GM10248 (cell line): ENCODE measurements at places on chromosomes 16 and 17.
A peak's percentile ranks its signal among the peaks of the same experiment; 100 is the strongest.

- no peak for DNase-seq
Measured at GRCh38 chr17:67386965-67387551, 10.0 kb downstream of the PITPNC1 start.

DNA sequence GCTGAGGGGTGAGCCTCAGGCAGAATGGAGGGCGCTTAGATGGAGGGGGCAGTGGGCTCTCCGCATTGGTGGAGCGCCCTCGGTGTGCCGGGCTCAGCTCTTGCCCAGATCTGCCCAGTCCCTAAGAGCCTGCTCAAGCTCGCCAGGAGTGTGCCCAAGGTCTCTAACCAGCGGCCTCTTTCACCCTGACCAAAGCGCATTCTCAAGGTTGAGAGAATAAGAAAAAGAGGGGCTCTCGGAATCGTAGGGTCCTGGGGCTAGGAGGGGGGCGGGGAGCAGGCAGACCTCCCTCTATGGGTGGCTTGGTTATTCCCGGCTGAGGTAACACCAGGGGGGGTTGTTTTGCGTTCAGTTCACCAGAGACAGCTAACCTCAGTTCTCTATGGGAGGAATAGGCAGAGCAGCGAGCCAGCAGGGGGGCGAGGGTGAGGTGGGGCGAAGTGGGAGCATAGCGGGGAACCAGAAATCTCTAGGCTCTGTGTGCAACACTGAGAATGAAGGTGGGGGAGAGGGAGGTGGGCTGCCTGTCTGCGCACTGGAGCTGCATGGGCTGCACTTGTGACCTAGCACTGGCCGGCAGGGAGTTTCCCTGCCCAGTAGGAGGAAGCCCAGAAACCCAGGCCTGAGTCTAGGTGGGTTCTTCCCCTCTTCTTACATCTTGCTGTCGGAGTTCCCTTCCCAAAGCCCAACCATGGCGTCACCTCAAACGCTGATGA lies 3.0 kb downstream of the TMEM132E start:
- no peak for DNase-seq

DNA sequence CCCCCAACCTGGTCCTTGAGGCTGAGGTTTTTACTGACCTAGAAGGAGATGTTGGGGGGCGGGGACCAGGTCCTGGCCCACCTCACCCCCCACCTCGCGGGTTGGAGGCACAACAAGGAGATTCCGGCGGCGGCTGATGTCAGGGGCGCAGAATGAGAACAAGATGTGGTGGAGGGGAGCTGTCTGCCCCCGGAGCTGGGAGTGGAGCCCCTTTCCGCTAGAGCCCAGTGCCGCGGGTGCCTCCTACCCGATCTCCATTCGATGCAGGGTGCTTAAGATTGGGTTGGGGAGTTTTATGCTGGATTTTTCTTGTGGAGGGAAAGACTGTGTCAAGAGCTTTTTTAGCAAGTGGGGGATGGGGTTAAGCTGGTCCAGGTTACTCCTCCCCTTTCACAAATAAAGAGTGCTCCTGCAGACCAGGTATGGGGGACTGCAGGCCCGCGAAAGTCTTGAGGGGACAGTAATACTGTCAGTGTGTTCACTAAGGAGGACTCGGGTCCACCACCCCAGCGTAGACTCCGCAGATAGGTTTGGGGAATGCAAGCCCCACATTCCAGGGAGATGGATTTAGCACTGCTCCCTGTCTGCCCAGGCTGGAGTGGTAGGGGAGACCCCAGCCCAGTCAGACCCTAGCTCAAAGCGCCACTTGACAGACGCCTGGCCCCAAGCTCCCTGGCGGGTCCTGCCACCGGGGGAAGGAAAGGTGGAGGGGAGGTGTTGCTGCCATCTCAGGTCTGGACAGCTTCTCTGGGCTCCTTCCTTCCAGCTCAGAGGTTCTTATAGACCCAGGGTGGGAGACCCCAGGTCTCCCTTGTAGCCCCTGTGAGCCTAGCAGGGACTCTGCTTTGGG lies 2.0 kb downstream of the CACNA1G start:
- DNase-seq, result no peak

DNA sequence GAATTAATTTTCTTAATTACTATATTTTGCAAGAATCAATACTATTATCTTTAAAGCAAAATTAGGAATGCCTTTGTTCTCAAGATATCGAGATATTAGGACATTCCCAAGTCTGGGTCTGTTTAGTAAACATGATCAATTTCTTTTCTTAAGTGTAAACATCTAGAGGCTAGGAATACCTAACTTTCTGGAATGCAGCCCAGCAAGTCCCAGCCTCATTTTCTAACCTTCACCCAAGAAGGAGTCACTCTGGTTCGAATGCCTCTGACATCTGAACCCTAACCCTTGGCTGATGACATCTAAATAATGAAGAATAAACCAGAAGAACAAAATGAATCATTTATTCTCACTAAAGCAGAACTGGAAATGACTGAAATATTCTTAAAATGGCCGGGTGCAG lies 297.5 kb upstream of the IRX3 start:
- no peak for DNase-seq

DNA sequence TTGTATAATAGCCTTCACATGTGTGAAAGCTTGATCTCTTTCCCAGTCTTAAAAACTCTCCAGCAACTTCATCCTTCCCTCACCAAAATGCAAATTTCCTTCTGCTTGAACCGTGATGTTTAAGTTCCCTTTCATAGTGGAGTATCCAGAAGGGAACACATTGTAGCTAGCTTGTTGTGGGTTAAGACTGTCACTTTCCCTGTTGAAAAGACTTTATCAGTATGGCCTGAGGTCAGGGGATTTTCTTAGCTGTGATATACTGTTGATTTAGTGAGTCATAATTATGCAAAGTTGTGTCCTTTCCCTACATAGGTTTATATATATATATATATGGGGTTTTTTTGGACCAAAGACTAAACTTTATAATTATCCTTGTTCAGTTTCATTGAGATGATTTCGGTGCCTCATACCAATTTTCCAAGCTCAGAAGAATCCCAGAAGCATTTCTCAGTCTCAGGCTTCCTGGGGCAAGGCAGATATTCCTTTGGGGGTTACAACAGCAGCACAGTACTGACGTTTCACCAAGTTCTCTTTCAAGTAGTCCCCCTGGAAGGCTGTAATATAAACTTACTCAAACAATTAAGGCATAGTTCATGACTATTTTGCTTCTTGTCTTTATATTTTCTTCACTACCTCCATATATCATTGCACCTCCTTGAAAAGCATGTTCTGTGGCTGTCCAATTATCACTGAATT lies 35.7 kb downstream of the ESRP2 start:
- peak; percentile 28 for DNase-seq
